ENCODE measurements at places on chromosomes 16 and 17.

DNA sequence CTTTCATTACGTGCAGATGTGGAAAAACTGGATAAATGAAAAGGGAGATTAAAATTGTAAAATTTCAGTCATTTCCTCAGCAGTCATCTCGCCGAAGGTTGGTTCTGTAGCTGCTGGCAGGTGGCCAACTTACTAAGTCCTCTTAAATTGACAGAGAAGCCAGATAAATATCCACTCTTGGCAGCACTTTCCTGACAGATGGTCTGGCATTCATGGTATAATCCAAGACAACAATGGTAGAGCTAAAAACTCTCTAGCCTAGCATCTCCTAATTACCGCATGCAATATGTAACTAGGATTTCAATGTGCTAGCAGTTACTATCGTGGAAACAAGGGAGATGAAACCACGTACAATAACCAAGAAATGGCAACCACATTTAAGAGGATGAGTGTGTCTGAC is 306.3 kb downstream of the CNTNAP4 start:
- no peak for DNase-seq

- DNase-seq: no peak
Observed at GRCh38 chr16:89013692-89014402, 36.8 kb upstream of the CBFA2T3 start.

- no peak for DNase-seq
Observed at GRCh38 chr17:56465886-56466285, 127.6 kb upstream of the NOG start.

GRCh38 chr17:81114351-81115093 is 50.8 kb upstream of the PVALEF start:
- DNase-seq: no peak

- DNase-seq: no peak
Observed at GRCh38 chr17:45288825-45289224, 26.9 kb upstream of the SPATA32 start.

DNA sequence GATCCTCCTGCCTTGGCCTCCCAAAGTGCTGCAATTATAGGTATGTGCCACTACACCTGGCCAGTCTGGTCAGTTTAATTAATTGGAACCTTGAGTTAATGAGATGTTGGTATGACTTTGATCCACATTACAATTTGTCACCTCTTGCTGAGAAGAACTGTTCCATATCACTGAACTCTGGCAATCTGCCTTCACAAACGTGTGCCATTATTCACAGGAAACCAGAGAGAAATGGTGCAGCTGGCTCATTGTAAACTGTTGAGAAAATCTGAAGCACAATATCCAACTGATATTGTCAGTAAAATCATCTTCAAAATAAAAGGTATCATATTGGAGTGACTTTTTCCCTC is 39.3 kb upstream of the YPEL2 start:
- no peak for DNase-seq

- no peak for DNase-seq
Observed at GRCh38 chr16:26120729-26121128, 429.0 kb downstream of the HS3ST4 start.

Measured in activated T-cell treated with anti-CD3 and anti-CD28 coated beads, Interleukin-2, amount 50 U/mL, for 72 hours (primary cell).